Fibroblast of skin of back (primary cell): ENCODE measurements at places on chromosomes 1 and 21.
A peak's percentile ranks its signal among the peaks of the same experiment; 100 is the strongest.

GRCh38 chr1:183349201-183349711 lies 68.9 kb downstream of the NMNAT2 start:
- DNase-seq = peak; percentile 84

- no peak for DNase-seq
Measured at GRCh38 chr21:42343556-42343955, 7.2 kb downstream of the TFF2 start.

- DNase-seq = no peak
Measured at GRCh38 chr21:31176725-31177124, 138.4 kb upstream of the KRTAP19-8 start.

DNA sequence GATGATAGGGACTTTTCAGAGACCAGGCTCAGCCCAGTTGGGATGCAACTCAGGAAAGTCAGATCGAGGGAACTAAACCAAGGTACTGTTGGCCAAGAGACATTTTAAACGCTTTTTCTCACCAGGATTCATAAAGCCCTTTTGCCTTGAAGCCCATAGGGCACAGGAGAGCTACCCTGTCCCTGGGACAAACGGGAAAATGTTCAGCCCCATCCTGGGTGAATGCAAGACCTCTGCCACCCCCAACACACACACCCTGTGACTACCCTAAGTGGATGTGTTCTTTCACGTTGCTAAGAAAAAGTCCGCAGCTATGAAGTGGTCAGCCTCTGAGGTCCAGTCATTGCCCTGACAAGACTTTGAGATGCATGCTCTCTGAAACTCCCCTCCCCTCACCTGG lies 58.4 kb downstream of the ITPKB start:
- DNase-seq = no peak

GRCh38 chr1:61079898-61080336 lies 2.4 kb upstream of the NFIA start:
- peak; percentile 81 for DNase-seq

DNA sequence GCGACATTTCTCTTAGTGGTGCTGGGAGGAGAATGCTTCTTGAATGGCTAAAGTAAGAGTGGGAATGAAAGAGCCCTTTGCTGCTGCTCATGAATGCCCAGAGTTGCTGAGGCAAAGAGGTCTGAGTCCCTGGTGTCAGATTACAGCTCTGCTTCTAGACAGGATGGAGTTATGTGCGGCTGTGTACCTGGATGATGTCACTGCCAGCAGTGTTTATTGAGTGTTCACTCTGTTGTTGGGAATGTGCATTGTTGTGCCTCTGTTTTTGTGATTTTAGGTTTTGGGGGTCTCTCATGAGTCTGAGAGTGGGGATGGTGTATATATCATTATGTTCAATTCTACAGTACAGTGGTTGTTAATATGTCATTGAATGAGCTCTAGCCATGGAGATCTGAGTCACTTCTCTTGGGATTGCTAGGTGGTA lies 2.7 kb downstream of the CDC14A start:
- DNase-seq = peak; percentile 11
